Lung (tissue), 17 donors: ENCODE measurements at places on chromosomes 5 and 9. TPM values are rescaled to one million over a fixed set of nuclear protein-coding genes. Genes with fewer than 3 reads are reported as not detected.

The NIPAL4 gene
- 0.55 TPM for total RNA-seq

The GNA14 gene
- total RNA-seq, result 12.7 TPM

The SCGB3A1 gene
- total RNA-seq, result 119 TPM

The ARHGAP26 gene
- total RNA-seq, result 36.2 TPM

The ARL14EPL gene
- total RNA-seq, result not detected

The RNF180 gene
- 10.3 TPM for total RNA-seq

The TIMD4 gene
- 1.5 TPM for total RNA-seq

The GLRA1 gene
- total RNA-seq, result not detected

The SUB1 gene
- 126 TPM for total RNA-seq

The EIF4E1B gene
- total RNA-seq, result not detected

The FOXD4L5 gene
- 0.25 TPM for total RNA-seq

The CTNND2 gene
- total RNA-seq, result 1.1 TPM

The ANKRD20A1 gene
- 4.4 TPM for total RNA-seq

The PRR16 gene
- total RNA-seq, result 5.9 TPM

The PTGDS gene
- total RNA-seq, result 29.5 TPM

The SPATA6L gene
- total RNA-seq, result 25.6 TPM

The PCA3 gene
- total RNA-seq, result 0.09 TPM

The AQP7 gene
- 0.74 TPM for total RNA-seq

The ZNF483 gene
- 4.8 TPM for total RNA-seq

The KCNV2 gene
- not detected for total RNA-seq

The POC5 gene
- 18.0 TPM for total RNA-seq

The RNF224 gene
- 1.1 TPM for total RNA-seq

The PCDHB12 gene
- total RNA-seq, result 10.1 TPM

The GADD45G gene
- 36.6 TPM for total RNA-seq

The PLAC8L1 gene
- total RNA-seq, result 0.46 TPM

The PCDH1 gene
- total RNA-seq, result 70.2 TPM

The LURAP1L gene
- total RNA-seq, result 104 TPM

The SPATA31E1 gene
- not detected for total RNA-seq

The TMOD1 gene
- total RNA-seq, result 7.8 TPM

The DNAJC25 gene
- total RNA-seq, result 5.0 TPM

The FNIP1 gene
- 36.9 TPM for total RNA-seq

The SHISAL2B gene
- 2.8 TPM for total RNA-seq

The ST8SIA4 gene
- total RNA-seq, result 22.1 TPM

The FAM221B gene
- 0.14 TPM for total RNA-seq

The SLC34A3 gene
- not detected for total RNA-seq

The AGXT2 gene
- total RNA-seq, result not detected

The TSSK1B gene
- total RNA-seq, result 0.28 TPM

The LRRC26 gene
- total RNA-seq, result 5.2 TPM

The WDR38 gene
- 28.9 TPM for total RNA-seq

The ALDH1B1 gene
- 9.3 TPM for total RNA-seq

The C1QTNF2 gene
- total RNA-seq, result 2.1 TPM

The IFNA21 gene
- total RNA-seq, result not detected

The LCN12 gene
- total RNA-seq, result 6.3 TPM

The IL13 gene
- total RNA-seq, result not detected

The ARL10 gene
- 6.1 TPM for total RNA-seq

The ADGRV1 gene
- 39.9 TPM for total RNA-seq

The ABO gene
- 23.0 TPM for total RNA-seq

The NEURL1B gene
- 26.4 TPM for total RNA-seq

The GRIN3A gene
- total RNA-seq, result 0.06 TPM

The SUSD3 gene
- total RNA-seq, result 3.8 TPM

The IL5 gene
- total RNA-seq, result not detected

The TCF7 gene
- total RNA-seq, result 6.0 TPM

The ACTBL2 gene
- total RNA-seq, result not detected

The ELP1 gene
- total RNA-seq, result 20.9 TPM

The GPRIN1 gene
- 0.97 TPM for total RNA-seq

The CCNB1 gene
- total RNA-seq, result 4.4 TPM

The UBE2QL1 gene
- total RNA-seq, result 0.09 TPM

The LCN10 gene
- not detected for total RNA-seq

The NRG2 gene
- total RNA-seq, result 1.6 TPM
